A549 treated with RU486 at 1 μM for 4 hours (cell line): ENCODE measurements at places on chromosomes 7 and 10. TPM values are rescaled to one million over a fixed set of nuclear protein-coding genes. Genes with fewer than 3 reads are reported as not detected.

Gene NYAP1
- 0.64 to 1.6 TPM (median 1.2 TPM) in 5 replicates for total RNA-seq

Gene GPR15LG
- not detected in 5 replicates for total RNA-seq

Gene FAM237B
- total RNA-seq = not detected in 5 replicates

Gene FXYD4
- total RNA-seq = not detected in 5 replicates

Gene FAM20C
- 27.6 to 39.7 TPM (median 34.7 TPM) in 5 replicates for total RNA-seq
